Activated gamma-delta T cell treated with anti-CD3 and anti-CD28 coated beads, Interleukin-2, amount 50 U/mL, for 16 hours (primary cell): ENCODE measurements at places on chromosomes 3 and 15.

DNA sequence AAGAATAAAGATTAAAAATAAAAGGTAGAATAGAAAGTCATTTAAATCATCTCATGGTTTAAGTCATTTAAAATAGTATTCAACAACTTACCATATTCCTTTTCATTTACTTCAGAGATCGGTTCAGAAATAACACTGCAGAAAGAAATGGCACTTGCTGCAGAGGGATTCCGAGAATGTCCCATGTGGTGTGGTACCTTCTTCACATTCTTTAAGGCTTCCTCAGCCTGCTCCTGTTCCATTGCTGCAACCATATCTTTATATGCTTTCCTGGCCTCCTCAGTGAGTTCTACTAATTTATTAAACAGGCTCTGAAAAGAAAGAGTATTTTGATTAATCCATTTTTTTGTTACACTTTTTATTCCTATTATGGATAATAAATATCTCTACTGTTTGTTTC is 32.6 kb upstream of the SHC4 start:
- DNase-seq = no peak

DNA sequence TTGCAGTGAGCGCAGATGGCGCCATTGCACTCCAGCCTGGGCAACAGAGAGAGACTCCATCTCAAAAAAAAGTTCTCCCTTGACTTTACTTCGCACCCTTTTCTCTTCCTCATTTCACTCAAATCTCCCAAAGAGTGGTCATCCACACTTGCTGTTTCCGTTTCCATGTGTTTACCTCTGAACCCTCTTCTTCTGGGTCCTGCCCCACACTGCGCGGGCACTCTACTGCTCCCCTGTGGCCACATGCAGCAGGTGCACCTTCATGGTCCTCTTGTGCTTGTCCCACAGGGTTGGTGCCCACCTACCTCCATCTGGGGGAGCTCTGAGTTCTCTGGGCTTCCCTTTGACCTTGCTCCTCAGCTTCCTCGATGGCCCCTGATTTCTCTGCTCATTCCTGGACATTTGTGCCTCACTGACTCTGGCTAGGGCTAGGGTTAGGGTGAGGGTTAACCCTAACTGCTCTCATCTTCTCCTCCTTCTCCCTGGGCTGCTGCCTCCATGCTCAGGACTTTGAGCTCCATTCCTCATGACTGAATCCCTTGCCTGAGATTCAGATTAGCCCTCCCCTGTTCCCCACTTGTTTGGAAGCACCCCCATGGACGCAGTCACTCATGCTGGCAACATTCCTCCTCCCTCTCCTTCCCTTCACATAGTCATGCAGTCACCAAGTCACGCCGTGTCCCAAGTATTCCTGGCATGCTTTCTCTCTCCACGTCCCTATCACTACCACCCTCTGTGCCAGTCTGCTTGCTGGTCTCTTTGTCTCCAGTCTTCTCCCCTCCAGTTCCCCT is 26.6 kb upstream of the KY start:
- no peak for DNase-seq

DNA sequence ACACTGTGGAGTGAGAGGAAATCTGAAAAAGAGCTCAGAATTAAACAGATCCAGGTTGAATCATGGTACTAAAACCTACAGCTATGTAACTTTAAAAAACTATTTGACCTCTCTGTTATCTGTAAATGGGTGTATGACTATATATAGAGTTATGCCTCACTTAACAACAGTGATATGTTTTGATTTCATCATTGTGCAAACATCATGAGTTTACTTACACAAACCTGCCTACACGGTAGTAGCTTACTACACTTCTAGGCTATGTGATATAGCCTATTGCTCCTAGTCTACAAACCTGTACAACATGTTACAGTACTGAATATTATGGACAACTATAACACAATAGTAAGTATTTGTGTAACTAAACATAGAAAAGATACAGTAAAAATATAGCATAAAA is 191.6 kb upstream of the MEIS2 start:
- DNase-seq = no peak

DNA sequence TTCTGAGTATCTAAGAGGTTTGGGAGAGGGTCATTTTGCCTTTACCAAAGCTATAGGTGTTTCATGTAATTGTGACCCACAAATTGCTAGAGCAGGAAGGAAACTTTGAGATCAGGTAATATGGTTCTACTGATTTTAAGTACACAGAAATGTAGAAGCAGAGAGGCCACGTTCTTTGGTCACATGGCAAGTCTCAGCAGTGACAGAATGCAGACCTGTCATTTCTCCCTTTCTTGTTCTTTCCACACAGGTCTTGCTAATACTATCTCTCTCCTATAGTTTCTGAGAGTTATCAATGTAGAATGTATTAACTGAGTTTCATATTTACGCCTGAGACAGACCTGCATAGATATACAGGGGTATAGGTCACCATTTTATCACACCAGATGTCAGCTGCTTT is 10.9 kb upstream of the RTP1 start:
- DNase-seq = no peak

DNA sequence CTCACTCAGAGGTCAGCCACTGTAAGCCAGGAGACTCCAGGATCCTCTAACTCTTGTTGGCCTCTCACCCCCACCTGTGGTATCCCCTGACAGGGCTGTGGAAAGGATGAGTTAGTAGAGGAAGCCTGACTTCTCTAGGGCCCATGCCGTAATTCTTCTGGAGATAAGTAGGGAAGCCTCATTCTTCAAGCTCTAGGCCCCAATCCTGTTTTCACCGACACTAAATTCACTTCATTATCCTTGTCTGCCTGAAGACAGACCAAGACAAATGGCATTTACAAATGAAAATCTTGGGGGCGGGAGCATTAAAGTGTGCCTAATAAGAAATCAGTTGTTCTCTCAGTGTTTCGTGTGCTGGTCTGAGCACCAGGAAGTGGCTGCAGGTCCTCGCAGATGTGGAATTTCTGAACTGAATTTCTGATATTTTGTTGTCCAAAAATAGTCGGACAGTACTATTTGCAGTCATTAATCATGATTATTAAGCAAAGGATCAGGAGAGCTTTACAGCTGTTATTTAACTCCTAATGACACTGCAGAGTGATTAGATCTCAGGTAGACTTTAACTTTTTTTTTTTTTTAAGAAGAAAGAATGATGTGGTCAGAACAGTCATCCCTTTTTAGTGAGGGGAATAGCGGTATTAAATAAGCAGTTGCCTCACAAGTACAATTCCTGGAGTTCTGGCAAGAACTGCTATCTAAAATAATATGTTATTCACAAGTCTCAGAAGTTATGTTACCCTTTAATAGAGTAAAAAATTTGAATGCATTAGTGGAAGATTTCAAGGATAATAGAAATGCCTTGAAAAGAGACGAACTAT is 58.4 kb downstream of the RBMS3 start:
- DNase-seq = no peak

DNA sequence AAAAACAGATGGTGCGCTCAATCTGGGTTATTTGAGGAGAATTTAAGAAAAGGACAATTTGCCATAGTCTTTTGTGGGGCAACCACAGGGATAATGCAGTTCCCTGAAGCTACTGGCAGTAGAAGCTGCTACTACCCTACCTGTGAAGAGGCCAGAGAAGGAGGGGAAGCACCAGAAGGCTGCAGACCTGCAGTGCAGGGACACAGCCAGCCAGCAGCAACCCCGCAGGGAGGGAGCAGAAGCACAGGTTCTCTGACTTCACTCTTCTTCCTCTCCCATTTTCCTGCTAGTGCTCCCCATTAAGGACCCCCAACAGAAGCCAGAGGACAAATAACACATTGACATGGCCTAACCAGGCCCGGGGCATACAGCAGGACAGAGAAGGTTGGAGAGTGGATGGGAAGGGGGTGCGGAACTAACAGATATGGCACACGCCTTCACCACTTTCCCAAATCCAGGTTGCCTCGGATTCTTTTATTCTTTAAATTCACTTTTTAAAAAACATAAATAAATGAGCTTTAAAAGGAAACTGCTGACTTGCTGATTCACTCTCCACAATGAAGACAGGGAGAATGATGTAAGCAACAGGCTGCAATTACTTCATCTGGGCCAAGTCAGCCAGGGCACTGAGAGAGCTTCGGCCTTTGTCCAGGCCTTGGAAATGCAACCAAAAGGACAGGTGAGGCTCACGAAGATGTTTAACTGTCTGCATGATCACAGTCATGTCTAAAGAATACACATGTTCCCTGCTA is 30.1 kb downstream of the POPDC2 start:
- DNase-seq = no peak

- DNase-seq = no peak
Observed at GRCh38 chr15:92625251-92625980, 30.2 kb downstream of the FAM174B start.

GRCh38 chr15:31473385-31474058 is 146.9 kb downstream of the KLF13 start:
- no peak for DNase-seq

- no peak for DNase-seq
Observed at GRCh38 chr15:33706173-33706572, 262.1 kb upstream of the CHRM5 start.

GRCh38 chr3:51779137-51779536 is at the start of gene IQCF6:
TSS of gene IQCF6 (minus strand) at chr3:51779237. CDS start at chr3:51779224, 13 bp downstream.
- no peak for DNase-seq

- DNase-seq = no peak
Observed at GRCh38 chr15:96088650-96089049, 241.8 kb upstream of the NR2F2 start.

DNA sequence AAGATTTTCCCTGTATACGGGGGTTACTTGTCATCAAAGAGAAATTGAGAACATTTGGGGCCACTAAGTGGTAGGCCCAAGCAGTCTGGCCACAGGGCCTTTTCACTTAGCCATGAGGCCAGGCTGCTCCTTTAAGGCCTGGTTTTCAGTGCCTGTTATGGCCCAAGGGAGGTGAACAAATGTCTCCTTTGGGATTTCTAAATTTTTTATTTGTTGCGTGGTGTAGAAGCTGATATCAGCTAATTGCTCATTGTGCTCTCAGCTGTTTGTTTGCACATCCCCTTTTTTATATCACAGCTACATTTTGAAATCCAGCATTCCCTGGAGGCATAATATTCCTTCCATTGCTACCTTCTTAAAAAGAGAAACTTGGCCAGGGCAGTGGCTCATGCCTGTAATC is 48.5 kb downstream of the RLBP1 start:
- no peak for DNase-seq

GRCh38 chr3:14410106-14410502 is 7.7 kb downstream of the SLC6A6 start:
- DNase-seq = no peak

DNA sequence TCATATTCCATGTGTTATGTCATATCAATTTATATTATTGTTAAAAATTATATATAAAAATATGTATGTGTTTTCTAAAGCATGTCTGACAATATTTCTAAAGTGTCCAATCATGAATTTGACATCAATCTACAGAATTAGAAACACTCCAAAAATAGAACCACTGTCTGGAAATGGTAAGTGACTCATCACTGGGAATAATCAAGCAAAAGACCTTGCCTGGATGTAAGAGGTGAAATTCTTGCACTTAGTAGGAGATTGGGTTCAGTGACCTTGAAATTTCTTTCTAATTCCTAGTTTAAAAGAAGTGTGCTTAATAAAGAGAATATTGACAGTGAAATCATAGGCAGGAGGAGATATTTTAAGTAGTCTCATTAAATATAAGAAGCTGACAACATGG is 188.8 kb downstream of the ZNF385D start:
- no peak for DNase-seq

GRCh38 chr15:72764656-72765055 is 18.9 kb downstream of the ADPGK start:
- DNase-seq = no peak

- no peak for DNase-seq
Observed at GRCh38 chr3:78659386-78659987, 1108.3 kb downstream of the ROBO1 start.

GRCh38 chr3:156608601-156609514 is 53.9 kb upstream of the SSR3 start:
- no peak for DNase-seq

DNA sequence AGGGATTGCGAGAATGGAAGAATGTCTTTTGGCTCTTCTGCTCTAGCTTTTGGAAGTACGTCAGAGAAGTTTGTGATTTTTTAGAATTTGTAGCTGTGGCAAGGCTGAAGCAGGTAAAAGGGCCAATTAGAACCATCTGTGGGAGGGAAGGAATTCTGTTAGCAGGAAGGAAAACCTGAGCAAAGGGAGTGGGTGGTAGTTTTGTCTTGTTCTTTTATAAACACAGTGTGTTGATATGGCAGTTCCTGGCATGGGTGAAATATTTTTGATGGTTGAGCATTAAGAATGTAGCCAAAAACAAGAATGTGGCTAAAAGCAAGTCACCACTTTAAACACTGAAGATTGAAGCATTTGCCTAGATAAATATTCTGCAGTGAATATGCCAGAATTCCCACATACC is 23.8 kb downstream of the DAG1 start:
- DNase-seq = no peak

GRCh38 chr15:73518180-73518862 is 75.4 kb downstream of the REC114 start:
- no peak for DNase-seq

DNA sequence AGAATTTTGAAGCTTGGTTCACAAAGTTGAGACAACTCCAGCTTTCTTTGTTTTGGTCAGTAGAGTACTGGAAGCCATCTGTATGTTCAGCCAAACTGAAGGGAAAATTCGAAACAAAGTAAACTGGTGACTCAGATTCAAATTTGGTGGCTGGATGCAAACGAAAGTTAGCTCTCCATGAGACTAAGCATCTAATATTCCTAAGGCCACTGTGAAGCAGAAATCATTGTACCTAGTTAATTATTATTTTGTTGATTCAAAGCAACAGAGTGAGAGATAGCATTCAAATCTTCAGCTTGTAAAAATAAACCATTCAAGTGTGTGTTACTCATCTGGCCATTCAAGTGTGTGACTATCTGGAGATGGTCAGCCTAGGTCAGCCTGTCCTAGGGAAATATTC is 42.1 kb downstream of the NR2F2 start:
- no peak for DNase-seq

- DNase-seq = no peak
Observed at GRCh38 chr3:48915296-48915695, 3.3 kb upstream of the ARIH2 start.

- DNase-seq = no peak
Observed at GRCh38 chr3:157493627-157494550, 9.3 kb downstream of the VEPH1 start.

- no peak for DNase-seq
Observed at GRCh38 chr15:87207990-87208580, 1048.5 kb downstream of the NTRK3 start.

- DNase-seq = no peak
Observed at GRCh38 chr3:125022206-125022605, 33.6 kb downstream of the HEG1 start.

DNA sequence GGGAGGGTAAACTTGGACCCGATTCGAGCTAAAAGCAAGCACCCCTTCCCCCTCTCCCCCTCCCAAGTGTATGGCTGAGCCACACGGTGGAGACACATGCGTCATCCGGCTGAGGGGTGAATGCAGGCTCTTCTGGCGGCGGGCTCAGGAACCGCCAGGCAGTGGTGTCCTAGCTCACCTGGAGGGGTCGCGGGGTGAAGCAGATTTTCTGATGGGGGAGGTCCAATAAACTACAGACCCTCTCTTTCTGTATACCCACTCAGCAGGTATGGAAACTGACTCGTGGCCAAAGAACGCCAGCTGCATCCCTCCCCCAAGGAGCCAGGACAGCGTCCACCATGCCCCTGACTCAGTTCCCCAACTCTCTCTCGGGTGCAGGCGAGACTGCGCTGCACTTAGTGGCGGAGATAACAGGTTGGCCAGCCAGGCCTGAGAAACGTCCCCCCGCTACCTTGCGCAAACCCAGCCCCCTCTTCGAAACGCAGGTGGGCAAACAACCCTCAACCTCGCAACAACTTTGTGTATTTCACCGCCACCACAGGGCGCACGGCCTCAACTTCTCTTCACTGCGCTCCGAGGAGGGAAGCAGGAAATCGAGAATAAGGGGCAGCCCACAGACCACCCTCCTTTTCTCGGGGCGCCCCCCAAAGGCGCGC is 1.3 kb downstream of the MAGI1 start:
- no peak for DNase-seq
